ENCODE measurements at places on chromosomes 12 and 14. TPM values are rescaled to one million over a fixed set of nuclear protein-coding genes. Genes with fewer than 3 reads are reported as not detected.
A peak's percentile ranks its signal among the peaks of the same experiment; 100 is the strongest.

The SLC7A8 gene
- total RNA-seq = 0.13 TPM

The ACSM4 gene
- not detected for total RNA-seq

GRCh38 chr12:97452230-97452629, 10.4 kb upstream of the RMST start:
- DNase-seq = no peak

GRCh38 chr12:86257134-86257533, 943 bp upstream of the MGAT4C start:
- DNase-seq = no peak

DNA sequence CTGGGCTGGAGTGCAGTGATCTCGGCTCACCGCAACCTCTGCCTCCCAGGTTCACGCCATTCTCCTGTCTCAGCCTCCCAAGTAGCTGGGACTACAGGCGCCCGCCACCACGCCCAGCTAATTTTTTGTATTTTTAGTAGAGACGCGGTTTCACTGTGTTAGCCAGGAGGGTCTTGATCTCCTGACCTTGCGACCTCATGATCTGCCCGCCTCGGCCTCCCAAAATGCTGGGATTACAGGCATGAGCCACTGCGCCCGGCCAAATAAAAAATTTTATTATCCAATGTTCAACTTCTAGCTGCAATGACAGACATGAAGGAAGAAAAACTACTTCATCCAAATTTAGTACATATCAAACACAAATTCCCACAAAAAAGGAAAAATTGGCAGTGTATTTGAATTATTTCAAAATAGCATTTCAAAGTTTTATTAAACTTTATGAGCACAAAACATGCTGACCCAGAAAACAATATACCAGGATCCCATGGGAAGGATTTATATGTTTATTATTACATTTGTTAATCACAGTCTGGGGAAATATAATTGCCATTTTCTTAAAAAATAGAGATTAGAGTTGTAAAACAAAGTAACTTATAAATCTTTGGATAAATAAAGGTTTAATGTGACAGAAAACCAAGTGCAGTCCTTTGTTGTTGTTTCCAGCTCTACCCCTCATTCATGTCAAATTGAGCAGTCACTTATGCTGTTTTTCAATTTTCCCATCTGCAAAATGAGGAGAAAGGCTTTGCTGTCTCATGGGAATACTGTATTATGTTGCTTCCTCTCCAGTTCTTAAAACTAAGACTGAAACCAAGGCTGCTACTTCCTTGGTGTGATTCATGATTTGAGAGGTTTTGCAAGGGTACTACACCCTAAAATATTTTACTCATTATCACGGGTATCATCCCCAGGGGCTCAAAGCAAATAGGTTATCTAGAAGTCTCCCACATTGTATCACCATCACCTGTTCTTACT, 155.2 kb upstream of the AVPR1A start:
- no peak for DNase-seq

GRCh38 chr14:97379091-97379531, 581.9 kb downstream of the VRK1 start:
- DNase-seq = no peak

The DDN gene
- 0.13 TPM for total RNA-seq

GRCh38 chr12:123114304-123115083, 36.4 kb downstream of the PITPNM2 start:
- no peak for DNase-seq

The NTF3 gene
- not detected for total RNA-seq

DNA sequence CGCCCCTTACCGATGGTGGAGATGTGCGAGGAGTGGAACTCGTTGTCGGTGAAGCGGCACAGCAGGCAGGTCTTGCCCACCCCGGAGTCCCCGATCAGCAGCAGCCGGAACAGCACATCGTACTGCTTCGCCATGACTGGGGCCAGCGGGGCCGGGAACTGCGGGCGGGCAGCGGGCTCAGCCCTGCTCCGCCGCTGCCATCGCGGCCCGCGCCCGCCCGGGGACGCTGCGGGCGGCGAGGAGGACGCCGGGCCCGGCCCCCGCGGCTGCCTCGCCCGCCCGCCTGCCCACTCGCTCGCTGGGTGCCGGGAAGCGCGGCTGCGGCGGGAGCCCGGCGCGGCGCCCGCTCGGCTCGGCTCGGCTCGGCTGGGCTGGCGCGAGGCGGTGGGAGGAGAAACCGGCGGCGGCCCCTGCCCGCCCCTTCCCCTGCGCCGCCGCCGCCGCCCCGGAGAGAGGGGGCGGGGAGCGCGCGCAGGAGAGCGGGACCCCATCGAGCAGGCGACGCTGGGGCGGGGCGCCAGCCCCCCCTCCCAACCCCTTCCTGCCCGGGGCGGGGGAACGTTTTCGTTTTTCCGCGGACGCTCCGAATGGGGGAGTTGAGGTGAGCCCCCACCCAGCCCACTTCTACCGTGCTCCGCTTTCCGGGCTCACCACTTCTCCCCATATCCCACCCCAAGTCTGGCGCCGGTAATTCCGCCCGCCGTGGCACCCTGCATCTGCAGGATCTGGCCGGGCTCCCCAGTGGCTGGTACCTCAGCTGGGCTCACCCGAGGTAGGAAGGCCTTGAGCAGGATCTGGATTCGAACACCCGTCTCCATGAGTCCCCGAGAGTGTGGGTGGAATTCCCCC, at the start of gene RAB15:
Gene RAB15 (minus strand): TSS at position 394 of the 849 bp plus-strand sequence. CDS start 260 bp downstream, at position 134.
- DNase-seq = peak; percentile 20

DNA sequence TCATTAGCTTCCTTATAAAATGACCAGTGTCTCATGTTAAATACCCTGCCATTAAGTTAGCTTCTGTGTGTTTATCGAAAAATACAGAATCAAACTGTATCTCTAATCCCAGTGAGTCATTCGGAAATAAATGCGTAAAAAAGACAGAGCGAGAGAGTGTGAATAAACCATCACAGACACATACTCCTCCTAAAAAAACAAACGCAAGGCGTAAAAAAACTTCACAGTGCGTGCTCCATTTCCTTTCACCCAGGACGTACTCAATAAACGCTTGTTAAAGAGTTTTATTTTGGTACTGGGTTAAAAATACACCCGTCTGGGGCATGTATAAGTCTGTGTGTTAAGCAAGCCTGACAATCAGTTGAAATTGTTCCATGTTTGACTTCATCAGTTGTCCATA, 58.8 kb upstream of the ISM2 start:
- DNase-seq = no peak

The NPFF gene
- total RNA-seq = not detected

DNA sequence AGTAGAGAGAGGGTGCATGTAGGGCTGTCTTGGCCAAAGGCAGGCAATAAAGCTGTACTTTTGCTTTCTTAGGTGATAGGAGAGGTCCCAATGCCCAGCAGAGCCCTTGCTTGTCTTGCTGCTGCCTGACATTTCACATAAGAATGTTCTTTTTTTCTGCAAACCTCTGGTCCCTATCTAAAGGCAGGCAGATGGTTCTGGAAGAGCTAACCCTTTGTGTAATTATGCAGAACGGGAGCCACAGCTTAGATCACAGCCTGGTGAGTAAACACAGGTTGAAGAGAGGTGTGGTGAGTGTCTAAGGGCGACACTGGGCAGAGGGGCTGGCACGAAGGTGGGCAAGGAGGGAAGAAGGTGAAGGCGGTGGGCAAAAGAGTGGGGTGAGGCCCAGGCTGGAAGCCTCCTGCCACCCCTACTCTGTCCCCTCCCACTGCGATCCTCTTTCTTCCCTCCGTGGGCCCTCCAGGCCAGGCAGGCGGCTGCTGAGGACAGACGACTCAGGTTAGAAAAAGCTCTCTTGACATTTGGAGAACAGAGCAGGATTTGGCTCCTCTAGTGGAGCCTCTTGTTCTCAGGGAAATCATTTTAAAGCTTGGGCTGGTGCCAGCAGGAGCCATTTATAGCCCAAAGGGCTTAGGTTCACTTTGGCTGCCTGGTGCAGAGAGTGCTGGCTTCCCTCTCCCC, 42.8 kb downstream of the PRMT8 start:
- DNase-seq = no peak

GRCh38 chr12:57853864-57854556, 7.5 kb upstream of the CTDSP2 start:
- DNase-seq = no peak

The ITGB7 gene
- total RNA-seq = not detected

The KRT75 gene
- not detected for total RNA-seq

The DNAJC22 gene
- total RNA-seq = 3.1 TPM

GRCh38 chr12:50597200-50598195, 92.7 kb downstream of the DIP2B start:
- DNase-seq = peak; percentile 49

DNA sequence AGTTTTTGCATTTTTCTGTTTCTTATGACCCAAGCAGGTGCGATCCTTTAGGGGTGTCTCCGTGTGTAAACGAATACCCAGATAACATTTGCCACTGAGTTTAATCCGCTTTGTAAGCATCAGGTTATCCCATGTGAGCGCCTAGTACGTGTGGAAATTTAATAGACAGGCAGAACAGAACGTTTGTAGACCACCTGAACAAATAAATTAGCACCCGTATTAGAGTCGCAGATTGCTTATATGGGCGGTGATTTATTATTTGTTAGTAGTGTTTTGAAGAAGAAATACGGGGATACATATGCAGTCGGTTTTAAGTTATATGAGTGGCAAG, 325 bp downstream of the C12orf60 start:
- DNase-seq = no peak

The CLEC4C gene
- not detected for total RNA-seq

DNA sequence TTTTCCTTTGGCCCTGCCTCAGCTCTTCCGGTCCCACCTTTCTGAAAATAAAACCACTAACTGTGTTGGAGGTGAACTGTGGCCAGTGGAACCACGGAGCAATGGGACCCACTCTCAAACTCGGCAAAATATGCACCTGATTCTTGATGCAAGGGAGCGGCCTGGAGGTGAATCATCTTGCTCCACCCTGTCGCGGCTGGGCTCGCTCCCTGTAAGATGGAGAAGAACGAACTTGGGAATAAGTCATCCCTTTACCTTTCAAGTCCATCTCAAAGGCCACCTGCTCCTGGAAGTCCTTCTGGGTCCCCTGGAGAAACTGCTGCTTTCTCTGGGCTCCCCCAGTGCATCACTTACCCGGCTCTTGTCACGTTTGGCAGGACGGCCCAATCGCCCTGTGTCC, 309.9 kb downstream of the BCL11B start:
- no peak for DNase-seq

The SOAT2 gene
- total RNA-seq = not detected

DNA sequence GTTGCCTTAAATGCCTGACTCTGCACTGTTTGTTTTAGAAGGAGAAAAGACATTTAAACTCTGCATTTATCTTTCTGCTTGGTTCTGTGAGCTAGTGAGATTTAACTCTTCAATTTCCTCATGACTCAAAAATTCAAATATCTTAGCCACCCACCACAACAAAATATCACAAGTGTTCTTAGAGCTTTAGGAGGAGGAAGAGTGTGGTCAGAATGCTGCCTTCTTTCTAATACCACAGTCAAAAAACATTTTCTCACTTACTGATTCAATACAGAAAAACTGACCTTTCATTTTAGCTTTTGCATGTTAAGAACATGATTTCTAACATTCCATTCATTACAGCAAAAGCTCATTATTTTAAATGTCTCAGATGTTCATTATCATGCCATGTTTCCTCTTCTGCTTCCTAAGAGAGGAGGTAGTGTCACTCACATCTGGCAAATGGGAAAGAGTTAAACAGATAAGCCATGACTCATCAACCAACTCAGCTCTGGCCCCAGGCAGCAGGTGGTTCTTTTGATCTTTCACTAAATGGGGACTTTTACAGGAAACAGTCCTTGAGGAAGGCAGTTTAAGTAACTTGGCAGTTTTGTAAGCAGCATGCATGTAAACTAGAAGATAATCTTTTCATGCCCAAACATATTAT, 56.4 kb upstream of the RNU6-8 start:
- peak; percentile 21 for DNase-seq

- DNase-seq = no peak
Observed at GRCh38 chr14:61101803-61102548, 120.9 kb downstream of the SLC38A6 start.

GRCh38 chr12:53532524-53533445, 25.5 kb upstream of the NPFF start:
- DNase-seq = peak; percentile 20

The PLEKHG7 gene
- total RNA-seq = not detected

DNA sequence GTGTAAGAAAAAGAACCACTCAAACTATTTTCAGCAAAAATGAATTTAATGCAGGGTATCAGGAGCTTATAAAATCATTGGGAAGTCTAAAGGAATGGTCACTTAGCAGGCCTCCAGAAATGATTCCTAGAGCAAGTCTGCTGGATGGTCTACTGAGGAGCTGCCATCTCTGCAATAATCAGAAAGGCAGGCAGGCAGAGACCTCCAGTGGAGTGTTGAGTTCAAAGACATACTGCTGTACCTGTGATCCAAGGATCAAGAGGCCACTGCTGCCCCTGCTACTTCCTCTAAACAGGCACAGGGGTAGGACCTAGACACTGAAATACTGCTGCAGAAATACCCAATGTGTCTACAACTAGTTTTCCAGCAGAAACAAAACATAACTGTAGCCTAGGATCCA, 14.5 kb upstream of the KICS2 start:
- no peak for DNase-seq

- no peak for DNase-seq
Observed at GRCh38 chr12:44294649-44295048, 458.8 kb downstream of the TMEM117 start.

The AKAP3 gene
- not detected for total RNA-seq

The NCKAP5L gene
- 8.8 TPM for total RNA-seq

- peak; percentile 53 for DNase-seq
Observed at GRCh38 chr14:54366736-54367735, 29.8 kb upstream of the CDKN3 start.

The BCL2L14 gene
- total RNA-seq = not detected

- DNase-seq = peak; percentile 19
Observed at GRCh38 chr12:109393437-109394345, 46.0 kb downstream of the MYO1H start.

The CCDC63 gene
- not detected for total RNA-seq

DNA sequence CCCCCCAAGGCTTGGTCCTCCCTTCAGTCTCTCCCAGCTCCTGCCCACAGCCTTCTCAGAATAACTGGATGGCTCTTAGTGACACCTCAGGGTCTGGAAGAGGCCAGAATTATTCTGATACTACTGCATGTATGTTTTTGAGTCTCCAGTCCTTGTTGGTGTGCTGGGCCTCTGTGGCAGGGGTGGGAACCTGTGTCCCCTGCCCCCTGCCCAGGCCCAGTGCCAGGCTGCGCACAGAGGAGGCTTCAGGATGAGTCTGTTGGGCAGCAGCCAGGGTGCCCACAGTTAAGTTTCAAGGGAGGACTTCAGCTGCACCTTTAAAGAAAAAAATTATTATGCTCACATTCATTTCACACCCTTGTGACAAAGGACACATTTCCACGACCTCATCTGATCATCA, 348.3 kb downstream of the CACNA1C start:
- DNase-seq = no peak

The CCDC198 gene
- not detected for total RNA-seq

DNA sequence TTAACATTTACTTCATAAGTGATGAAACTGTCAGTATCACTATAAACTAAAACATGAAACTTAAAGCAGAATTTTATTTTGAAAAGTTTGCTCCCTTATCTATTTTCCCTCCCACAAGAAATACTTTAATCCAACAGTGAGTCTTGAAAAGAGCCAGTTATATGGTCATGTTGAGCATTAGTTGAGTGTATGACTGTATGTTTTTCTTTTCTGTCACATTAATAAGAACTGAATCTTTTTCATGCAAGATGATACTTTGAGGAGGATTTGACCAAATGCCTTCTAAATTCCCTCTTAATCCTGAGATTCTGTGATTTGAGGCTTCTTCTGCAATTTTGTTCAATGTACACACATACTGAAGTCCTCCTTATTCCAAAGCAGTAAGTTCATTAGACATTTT, 33.7 kb upstream of the YARS2 start:
- no peak for DNase-seq
